Glomerular endothelial cell (primary cell): ENCODE measurements at places on chromosomes 13 and 19. TPM values are rescaled to one million over a fixed set of nuclear protein-coding genes. Genes with fewer than 3 reads are reported as not detected.

ERFL gene
- not detected in 2 replicates for total RNA-seq

VSIG10L gene
- 0.82 and 0.88 TPM in 2 replicates for total RNA-seq

MAG gene
- 0.68 TPM in 1 of 2 replicates, not detected in the other for total RNA-seq

SPACA7 gene
- total RNA-seq: not detected in 2 replicates

A1BG gene
- 11.8 and 40.5 TPM in 2 replicates for total RNA-seq

SLC7A9 gene
- not detected in 2 replicates for total RNA-seq

CKM gene
- not detected in 2 replicates for total RNA-seq

ZNF730 gene
- 0.44 and 2.0 TPM in 2 replicates for total RNA-seq

TMPRSS9 gene
- not detected in 2 replicates for total RNA-seq

RETN gene
- total RNA-seq: not detected in 2 replicates

ALOX5AP gene
- 0.29 TPM in 1 of 2 replicates, not detected in the other for total RNA-seq

LGALS14 gene
- total RNA-seq: not detected in 2 replicates

SHC2 gene
- total RNA-seq: 34.3 and 35.1 TPM in 2 replicates

NLRP5 gene
- total RNA-seq: not detected in 2 replicates

GPR4 gene
- 12.6 and 14.8 TPM in 2 replicates for total RNA-seq

OR7C1 gene
- not detected in 2 replicates for total RNA-seq

PSG1 gene
- 1.6 and 2.0 TPM in 2 replicates for total RNA-seq

ZNF829 gene
- 1.5 and 1.9 TPM in 2 replicates for total RNA-seq

ZNF880 gene
- 11.3 and 24.8 TPM in 2 replicates for total RNA-seq
